ENCODE measurements at places on chromosomes 5 and 9. TPM values are rescaled to one million over a fixed set of nuclear protein-coding genes. Genes with fewer than 3 reads are reported as not detected.

Gene DMRT3
- total RNA-seq, result not detected

Gene PFN3
- total RNA-seq, result not detected

Gene FAM169A
- total RNA-seq, result 10.2 TPM

Gene RNF180
- 5.5 TPM for total RNA-seq
